ENCODE measurements at places on chromosomes 6 and 20. TPM values are rescaled to one million over a fixed set of nuclear protein-coding genes. Genes with fewer than 3 reads are reported as not detected.

C6orf132 gene
- total RNA-seq, result 2.7 TPM

DNA sequence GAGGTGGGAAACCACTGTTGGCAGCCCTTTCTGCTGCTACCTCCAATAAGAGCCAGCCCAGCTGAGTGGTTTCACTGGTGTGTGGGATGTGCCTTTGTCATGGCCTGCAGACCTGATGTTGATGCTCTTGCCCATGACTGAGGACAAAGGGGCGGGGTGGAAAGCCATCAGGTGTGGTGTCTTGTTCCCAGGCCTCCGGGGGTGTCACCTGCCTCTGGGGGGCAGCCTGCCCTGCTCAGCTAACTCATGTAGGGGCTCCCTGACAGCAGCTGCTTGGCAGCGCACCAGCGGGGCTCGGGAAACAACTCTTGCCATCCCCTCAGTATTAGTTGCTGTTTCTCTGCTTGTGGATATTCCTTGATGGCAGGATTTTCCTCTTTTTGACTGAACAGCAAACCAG lies 91.3 kb downstream of the LYRM2 start:
- no peak for DNase-seq

DNA sequence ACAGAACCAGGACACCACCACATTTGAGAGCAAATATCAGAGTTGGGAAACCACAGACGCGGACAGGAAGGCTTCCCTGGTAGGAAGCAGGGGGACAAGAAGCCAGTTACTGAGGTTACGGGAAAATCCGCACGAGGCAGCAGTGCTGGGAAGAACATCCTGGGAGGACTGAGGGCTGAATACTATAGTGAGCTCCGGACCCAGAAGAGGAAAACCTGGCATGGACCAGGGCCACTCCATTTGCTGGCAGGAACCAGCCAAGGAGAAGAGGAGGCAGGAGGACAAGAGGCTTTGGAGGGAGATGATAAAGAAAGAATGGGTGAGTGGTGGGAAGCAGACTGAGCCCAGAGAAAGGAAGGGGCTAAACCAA lies 6.1 kb upstream of the DSN1 start:
- DNase-seq, result no peak

GRCh38 chr6:135850882-135851281 lies 619 bp upstream of the PDE7B start:
- DNase-seq, result no peak

Measured in urinary bladder (tissue), 4 donors.